NCI-H2171 (cell line): ENCODE measurements at places on chromosomes 4 and X.

DNA sequence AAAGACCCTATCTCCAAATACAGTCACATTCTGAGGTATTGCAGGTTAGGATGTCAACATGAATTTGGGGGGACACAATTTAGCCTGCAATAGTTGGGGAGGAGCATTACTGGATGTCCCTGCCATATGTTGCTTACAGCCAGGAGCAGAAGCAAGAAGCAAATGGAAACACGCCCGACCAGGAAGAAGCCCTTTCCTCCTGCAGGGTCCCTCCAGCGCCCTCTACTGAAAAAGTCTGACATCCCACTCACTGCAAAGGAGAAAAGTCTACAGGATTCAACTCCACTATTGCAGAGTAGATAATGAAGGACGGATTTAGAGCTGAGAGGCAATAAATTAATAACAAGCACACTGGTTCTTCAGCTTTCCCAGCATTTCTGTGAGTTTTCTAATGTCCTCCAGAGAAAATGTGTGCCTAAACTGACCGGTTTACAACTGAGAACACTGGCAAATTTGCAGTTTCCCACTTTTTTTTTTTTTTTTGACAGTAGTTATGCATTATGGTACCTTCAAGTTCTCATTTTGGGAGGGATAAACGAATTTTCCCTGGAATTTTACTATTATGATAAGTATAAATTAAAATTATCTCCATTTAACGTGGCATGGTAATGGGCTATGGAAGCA, 31.7 kb downstream of the COQ2 start:
- no peak for DNase-seq

- DNase-seq, result no peak
Measured at GRCh38 chrX:30910124-30910860, 21.2 kb upstream of the TAB3 start.

- DNase-seq, result no peak
Measured at GRCh38 chr4:156117743-156118142, 164.1 kb upstream of the CTSO start.

- no peak for DNase-seq
Measured at GRCh38 chr4:158913766-158914165, 144.9 kb downstream of the FNIP2 start.

DNA sequence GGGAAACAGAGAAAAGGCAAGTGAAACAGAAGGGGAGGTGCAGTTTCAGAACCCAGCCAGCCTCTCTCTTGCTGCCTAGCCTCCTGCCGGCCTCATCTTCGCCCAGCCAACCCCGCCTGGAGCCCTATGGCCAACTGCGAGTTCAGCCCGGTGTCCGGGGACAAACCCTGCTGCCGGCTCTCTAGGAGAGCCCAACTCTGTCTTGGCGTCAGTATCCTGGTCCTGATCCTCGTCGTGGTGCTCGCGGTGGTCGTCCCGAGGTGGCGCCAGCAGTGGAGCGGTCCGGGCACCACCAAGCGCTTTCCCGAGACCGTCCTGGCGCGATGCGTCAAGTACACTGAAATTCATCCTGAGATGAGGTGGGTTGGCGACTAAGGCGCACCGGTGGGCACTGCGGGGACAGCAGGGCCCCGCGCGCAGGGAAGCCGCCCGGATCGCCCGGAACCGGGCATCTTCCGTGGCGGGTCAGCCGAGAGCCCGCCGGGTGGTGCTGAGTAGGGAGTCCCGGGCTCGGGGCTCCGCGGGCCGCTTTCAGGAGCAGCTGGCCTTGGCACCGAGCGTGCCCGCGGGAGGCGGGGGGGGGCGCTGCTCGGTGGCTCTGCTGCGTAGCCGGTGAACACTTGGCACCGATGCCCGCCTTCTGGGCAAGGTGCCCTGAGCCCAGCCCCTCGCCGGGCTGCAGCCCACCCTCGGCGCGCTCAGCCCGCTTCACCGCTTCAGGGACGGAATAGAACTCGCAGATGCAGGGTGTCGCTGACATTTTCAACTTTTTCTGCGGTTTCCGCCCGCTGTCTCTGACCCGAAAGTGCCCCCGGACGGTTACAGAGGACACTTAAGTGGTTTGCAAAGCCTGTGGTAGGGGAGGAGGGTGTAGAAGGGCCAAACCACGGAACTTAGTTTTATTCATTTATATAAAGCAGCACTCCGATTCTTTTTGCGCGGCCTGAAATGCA, at the start of gene CD38:
Gene CD38, plus strand, starts transcription at position 40 of the 953 bp plus-strand sequence. Its CDS starts 87 bp downstream, at position 127.
- no peak for DNase-seq

DNA sequence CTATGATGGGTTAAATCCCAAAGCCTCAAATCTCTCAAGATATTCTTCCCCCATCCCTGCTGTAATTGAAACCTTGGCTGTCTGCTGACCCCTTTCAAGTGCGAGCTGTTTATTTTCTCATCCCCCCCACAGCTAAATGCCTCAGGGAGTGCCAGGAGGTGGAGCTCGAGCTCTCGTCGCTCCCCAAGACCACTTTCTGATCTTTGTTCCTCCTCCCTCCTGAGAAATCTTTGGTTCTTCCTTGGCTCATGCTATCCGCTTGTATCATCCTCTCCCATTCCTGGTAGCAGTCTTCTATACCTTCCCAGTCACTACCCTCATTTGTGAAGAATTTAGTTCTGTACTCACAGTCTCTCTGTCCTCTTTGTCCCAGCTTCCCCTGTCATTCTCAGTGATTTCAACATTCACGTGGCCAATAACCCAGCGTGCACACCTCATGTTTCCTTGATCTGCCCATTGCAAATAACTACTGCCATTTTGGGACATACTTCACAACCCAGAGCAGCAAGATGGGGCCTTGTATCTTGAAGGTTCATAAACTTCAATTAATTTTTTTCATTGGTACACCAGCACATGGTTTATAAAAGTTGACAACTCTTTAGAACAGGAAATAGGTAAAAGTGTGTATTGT, 9.2 kb upstream of the SLC25A43 start:
- no peak for DNase-seq

GRCh38 chrX:114626323-114626722, 42.4 kb downstream of the HTR2C start:
- no peak for DNase-seq

DNA sequence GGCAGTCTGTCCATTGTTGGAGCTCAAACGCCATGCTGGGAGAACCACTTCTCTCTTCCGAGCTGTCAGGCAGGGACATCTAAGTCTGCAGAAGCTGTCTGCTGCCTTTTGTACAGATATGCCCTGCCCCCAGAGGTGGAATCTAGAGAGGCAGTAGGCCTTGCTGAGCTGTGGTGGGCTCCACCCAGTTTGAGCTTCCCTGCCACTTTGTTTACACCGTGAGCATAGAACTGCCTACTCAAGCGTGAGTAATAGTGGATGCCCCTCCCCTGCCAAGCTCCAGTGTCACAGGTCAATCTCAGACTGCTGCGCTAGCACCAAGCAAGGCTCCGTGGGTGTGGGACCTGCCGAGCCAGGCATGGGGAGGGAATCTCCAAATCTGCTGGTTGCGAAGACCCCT, 145.7 kb downstream of the VSIG4 start:
- no peak for DNase-seq

DNA sequence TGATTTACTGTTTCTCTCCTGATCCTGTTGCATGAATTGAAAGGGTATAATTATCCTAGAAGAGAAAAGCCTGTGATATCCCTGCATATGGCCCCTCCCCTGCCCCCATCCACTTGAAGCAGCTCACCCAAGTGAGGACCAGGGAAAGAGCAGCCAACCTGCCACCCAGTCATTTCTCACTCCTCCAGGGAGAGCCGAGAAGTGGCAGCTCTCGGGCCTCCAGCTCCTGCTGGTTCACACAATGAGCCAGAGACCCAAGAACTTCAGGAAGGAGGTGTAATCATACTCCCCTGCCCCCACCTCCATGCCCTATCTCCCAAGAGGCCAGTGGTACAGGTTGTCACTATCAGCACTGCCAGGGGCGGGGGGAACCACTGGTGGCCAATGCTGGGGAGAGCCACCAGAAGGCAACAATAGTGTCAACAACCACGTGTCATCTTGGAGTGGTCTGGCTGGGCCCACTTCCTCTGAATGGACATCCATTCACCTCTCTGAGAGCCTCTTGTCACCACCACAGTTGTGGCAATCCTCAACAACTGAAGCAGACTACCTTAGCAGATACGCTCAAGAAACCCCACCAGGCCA, 42.9 kb downstream of the APOO start:
- DNase-seq, result no peak

DNA sequence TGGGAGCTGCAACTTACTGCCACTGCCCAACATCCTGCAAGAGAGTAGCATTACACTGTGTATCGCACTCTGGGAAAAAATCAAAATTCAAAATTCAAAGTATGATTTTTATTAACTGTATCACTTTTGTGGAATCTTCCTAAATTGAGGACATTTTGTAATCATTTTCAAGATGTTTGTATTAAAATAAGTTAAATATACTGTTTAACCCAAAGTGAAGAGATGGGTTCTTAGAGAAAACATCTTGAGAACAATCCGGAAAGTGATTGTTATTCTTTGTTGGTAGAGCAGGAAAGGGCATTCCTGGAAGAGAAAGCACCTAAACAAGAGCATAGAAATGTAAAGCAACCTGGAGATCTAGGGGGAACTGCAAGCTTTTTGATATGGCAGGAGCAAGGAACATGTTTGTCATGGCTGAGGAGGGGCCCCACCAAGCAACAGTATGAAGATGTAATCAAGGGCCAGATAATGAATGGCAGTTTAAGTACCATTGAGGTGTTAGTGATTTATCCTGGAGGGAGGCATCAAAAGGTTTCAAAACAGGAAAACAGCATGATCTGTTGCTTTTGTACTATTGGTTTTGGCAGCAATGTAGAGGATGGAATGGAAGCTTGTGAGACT, 14.1 kb upstream of the SEC24D start:
- DNase-seq, result no peak

- no peak for DNase-seq
Measured at GRCh38 chr4:170106900-170107299, 17.1 kb upstream of the AADAT start.

- DNase-seq, result no peak
Measured at GRCh38 chr4:38313175-38313574, 350.8 kb upstream of the KLF3 start.

GRCh38 chrX:10794203-10794630, 173.8 kb upstream of the MID1 start:
- DNase-seq, result no peak

DNA sequence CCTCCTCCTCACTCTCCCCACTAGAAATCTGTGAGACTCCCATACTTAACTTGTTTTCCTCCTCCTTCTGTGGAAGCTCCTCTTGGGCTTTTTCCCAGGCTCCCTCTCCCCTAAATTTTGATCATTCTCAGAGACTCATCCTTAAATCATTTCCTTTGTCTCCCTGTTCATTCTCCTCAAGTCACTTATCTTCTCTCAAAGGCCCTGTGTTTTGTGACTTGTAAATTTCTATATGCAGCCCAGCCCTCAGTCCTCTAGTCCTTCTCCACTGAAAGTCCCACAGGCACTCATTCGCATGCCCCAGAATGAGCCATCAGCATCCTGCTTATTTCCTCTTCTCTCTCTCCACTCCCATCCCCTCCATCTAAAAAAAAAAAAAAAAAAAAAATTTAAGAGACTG, 171.8 kb downstream of the SOWAHB start:
- DNase-seq, result no peak

DNA sequence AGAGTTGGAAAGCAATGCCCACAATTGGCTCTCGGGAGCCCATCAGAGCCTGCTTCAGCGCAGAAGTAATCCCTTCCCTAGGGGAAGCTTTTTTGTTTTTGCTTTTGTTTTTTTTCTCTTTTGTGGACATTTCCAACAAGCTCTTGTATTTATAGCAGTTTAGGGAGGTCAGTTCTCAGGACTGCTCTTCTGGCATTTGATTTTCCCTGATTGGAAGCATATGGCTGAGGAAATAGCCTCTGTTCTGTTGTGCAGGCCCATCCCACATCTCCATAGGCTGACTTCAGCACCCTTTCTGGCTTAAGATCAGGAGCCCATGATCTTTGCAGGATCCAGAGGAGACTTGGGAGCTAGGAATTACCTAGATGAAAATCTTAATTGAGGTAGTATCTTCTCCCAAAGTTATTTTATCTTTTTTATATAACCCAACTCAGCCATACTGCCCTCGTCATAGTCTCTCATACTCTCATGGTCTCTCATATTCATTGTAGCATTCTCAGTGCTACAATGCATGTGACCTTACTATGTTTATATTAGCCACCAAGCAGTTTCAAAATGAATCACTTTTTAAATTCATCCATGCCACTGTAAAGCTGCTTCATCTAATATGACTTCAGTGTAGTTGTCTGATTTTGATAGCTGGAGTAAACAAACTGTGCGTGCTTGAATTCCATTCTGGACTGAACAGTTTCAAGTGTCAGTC, 16.7 kb downstream of the PAGE4 start:
- no peak for DNase-seq

- DNase-seq, result no peak
Measured at GRCh38 chrX:153708415-153708814, 15.8 kb downstream of the BCAP31 start.

DNA sequence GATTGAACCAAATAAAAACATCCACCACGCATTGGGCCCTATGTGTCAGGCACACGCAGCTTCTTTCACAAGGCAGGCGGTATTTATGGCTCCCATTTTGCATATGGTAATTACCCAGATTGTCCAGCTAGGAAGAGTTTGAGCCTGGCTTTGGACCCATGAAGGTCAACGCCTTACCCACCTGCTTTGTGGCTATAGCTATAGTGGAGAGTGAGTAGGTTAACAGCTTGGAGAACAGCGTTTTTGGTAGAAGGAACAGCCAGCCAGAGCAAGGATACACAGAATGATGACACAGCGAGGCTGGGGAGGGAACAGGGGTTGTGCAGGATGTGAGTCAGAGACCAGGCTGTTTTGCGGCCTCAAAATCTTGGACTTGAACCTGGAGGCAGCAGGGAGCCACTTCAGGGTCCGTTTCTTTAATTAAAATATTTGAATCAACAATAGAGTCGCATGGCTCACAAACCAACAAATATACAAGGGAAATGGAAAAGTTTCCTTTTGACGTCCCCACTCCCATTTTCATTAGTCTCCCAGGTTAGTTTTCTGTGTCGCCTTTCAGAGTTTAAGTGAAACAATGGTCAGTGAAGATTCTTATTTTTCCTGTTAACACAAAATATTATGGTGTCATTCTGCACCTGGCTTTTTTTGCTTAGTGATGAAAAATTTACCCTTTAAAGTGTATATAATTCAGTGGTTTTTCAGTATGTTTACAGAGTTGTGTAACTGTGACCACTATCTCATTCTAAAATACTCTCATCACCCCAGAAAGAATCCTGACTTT, 118.2 kb upstream of the STX18 start:
- no peak for DNase-seq

GRCh38 chrX:6910218-6910617, 237.3 kb upstream of the STS start:
- DNase-seq, result no peak

GRCh38 chr4:100117750-100118149, 72.5 kb downstream of the DDIT4L start:
- DNase-seq, result no peak

GRCh38 chr4:88033309-88033708, 25.9 kb downstream of the PKD2 start:
- peak; percentile 6 for DNase-seq

- no peak for DNase-seq
Measured at GRCh38 chr4:154004507-154005170, 215.8 kb upstream of the SFRP2 start.

GRCh38 chr4:83216959-83217683, 67.5 kb downstream of the COQ2 start:
- no peak for DNase-seq
